ENCODE measurements at places on chromosomes 2 and 18.

- DNase-seq: no peak
Observed at GRCh38 chr2:160054984-160055725, 7.3 kb downstream of the PLA2R1 start.

DNA sequence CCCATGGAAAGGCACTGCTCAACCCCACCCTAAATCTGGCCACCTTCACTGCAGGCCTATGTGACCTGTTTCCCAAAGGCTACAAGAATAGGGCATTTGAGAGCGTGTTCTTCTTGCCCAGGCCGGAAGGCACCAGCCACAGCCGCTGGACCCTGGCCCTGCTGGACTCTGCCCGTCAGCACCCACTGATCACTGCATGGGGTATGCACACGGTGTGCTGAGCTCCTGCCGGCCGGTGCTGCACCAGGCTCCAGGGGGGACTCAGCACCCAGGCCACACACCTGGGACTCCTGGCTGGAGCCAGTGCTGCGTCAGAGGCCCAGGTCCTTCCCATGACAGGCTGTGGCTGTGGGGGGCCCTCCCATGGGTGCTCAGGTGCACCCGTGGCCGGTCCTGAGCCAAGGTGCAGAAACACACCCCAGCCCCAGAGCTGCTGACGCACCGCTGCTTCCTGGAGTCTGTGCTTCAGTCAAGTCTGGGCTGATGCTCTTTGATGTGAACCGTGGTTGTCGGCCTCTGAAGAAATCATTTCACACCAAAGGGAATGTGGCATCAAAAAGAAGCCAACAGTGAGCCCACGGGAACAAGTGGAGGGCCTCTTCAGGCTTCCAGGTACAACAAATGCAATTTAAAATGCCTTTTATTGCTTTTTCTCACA lies 6.5 kb downstream of the KCNG2 start:
- DNase-seq: no peak

DNA sequence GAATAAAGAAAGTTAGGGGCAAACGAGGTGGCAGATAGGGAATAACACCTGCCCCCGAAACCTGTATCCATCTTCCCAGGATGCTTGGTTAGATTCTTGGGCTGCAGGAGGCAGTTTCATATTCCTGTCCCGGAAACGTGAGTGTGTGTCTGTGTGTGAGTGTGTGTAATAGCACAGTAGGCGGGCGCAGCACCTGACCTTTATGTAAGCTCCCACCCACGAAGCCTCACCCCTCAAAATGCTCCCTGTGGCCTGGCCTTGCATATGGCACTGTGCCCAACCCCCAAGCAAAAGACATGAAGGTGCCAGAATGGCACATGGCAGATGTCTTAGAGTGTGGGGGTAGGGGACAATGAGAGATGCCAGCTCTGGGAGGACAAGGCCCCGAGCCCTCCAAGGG lies 48.9 kb downstream of the EFR3B start:
- DNase-seq: no peak

- no peak for DNase-seq
Observed at GRCh38 chr18:3054780-3055179, 41.8 kb upstream of the LPIN2 start.

GRCh38 chr2:223601932-223602666 lies at the start of gene SCG2:
TSS of gene SCG2 (minus strand) at chr2:223602361. CDS start at chr2:223599282, 3,079 bp downstream.
- no peak for DNase-seq

DNA sequence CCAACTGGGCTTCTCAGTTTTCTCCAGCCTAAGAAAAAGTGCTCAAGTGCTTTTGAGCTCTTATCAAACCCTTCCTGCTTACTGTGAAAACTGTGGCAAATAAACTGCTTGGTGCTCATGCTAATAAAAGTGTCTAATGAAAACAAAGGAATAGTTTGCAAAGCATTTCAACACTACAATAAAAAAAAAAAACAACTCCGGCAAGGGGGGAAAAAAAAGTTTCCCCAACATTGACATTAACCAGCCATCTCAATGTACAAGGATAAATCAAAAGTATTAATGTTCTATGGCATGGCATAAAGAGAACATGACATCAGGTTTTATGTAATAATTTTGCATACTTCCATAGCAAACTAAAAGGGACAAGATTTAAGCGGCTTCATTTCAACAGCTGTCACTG lies 14.7 kb upstream of the STPG4 start:
- DNase-seq: no peak

DNA sequence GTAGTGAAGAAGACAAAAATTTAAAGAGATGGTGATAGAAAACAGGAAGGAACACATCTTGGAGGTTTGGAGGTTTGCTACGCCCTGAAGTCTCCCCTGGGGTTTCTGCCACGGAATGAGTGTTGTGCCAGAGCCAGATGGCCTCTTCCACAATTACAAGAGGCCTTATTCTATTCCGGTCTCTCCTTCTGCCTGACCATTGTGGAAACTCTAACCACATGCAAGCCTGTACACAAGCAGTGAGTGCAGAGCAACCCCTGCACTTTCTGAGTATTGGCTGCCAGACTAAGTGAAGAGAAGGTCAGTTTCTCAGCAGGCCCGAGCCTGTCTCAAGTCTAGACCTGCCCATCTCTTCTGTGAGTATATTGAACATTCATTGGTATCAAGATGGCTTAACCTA lies 22.7 kb upstream of the MYO1B start:
- no peak for DNase-seq

DNA sequence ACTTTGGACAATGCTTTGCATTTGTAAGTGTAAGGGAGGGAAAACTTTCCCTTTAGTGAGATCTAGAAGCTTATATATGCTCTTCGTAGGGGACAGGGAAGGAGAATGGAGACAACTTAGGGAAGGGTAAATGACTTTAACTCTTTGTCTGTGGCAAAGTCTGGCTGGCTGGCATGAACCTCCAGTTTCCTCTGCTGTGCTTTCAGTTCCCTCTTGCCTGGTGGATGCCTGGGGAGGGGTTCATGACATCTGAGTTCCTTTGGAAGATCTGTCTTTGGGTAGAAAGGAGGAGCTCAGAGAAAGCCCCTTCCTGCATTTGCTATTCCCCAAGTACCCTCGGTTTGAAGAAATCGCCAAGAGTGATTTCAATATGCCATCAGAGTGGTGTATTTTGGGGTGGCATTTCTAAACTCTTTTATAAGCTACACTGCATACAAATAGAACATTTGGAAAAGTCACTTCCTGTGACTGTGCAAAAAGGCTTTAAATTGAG lies 143.6 kb downstream of the VAPA start:
- no peak for DNase-seq

GRCh38 chr2:191020742-191021381 lies 6.9 kb upstream of the STAT1 start:
- peak; percentile 36 for DNase-seq

DNA sequence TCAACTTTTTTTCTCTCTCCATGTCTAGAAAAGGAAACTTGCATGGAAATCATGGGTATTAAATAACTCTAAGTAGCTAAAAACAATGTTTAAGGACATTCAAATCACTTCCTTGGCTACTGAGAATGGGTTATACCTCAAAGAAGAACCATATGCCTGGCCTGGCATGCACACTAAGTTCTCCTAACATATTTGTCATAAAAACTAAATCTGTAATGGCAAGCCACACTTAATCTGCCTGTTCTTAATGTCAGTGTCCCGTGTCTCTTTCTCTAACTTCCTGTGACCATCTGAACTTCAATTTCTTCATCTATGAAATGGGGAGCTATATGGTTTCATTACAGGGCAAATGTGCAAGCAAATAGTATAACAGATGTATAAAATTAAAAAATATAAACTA lies 11.1 kb downstream of the PDE1A start:
- no peak for DNase-seq

GRCh38 chr2:17649026-17649425 lies 104.6 kb downstream of the SMC6 start:
- DNase-seq: no peak

- no peak for DNase-seq
Observed at GRCh38 chr18:22564036-22564435, 146.3 kb upstream of the CTAGE1 start.

- no peak for DNase-seq
Observed at GRCh38 chr2:167924556-167924955, 322.8 kb downstream of the STK39 start.

DNA sequence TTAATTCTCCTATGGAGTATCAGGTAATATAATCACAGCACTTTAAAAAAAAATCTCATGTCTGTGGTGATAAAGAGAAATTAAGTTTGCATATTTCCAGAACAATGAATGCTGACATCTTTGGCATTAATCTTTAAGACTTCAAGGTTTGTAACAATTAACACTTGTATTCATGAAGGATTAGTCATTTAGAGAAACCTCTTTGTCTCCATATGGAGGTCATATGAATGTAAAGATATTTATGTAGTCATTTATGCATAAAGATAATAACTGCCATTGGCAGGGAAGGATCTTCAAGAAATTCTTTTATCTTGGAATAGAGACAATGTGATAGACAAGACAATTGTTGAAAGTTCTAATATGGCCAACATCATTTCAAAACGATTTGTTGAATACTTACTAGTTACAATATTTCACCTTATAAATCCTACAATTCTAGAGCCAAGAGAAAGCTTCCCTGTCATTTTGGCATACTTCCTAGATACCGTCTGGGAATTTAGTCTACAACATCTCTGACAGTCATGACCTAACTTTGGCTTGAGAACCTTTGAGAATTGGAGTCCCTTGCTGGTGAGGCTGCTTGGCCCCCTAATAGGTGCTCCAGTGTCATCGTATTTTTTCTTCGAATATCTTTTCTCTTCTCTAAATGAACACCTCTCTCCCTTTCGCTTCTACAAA lies 33.6 kb downstream of the RASGRP3 start:
- no peak for DNase-seq

DNA sequence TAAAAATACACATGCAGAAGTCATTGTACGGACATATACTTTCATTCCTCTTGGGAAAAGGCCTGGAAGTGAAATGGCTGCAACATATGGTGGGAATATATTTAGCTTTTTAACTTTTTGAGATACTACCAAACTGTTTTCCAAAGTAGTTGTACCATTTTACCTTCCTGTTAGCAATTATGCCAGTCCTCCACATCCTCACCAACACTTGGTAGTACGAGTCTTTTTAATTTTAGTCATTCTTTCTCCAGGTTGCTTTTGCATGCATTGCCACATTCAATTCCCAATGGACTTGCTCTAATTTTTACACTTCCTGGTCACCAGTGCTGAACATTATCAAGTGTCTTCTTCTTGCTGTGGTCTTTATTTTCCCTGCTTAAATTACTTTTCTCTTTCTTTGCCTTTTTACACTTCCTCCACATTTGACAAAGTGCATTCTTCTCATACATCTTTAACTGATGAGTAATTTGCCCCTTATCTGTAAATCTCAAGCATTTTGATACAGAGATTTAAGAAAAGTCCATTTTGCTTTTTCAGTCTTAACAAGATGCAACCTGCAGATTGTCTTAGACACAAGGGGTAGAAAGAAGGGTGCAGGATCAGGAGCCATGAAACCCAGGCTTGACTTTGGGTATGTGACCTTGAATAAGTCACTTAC lies 14.5 kb downstream of the VIT start:
- no peak for DNase-seq

GRCh38 chr2:48767330-48767729 lies 11.8 kb upstream of the LHCGR start:
- no peak for DNase-seq

- no peak for DNase-seq
Observed at GRCh38 chr18:3179430-3180089, 40.2 kb downstream of the MYOM1 start.

GRCh38 chr2:188977317-188977716 lies 3.1 kb downstream of the COL3A1 start:
- no peak for DNase-seq

DNA sequence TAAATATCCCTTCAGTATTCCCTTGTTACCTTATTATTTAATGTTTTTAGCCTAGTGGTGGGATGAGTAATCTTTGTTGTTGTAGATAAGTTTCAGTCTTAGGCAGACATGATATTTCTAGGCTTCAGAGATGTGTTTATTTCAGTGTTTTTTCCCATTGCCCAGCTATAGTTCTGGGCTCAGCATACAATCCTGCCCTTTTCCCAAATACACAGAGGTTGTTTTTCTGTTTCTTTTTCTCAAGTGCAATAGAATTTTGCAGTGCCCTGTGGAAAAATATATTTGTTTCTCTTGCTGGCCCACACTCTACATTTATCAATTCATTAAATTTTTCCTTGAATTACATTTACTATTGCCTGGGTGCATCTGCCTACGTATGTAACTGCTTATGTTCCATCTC lies 321.8 kb downstream of the KCNJ3 start:
- DNase-seq: no peak

DNA sequence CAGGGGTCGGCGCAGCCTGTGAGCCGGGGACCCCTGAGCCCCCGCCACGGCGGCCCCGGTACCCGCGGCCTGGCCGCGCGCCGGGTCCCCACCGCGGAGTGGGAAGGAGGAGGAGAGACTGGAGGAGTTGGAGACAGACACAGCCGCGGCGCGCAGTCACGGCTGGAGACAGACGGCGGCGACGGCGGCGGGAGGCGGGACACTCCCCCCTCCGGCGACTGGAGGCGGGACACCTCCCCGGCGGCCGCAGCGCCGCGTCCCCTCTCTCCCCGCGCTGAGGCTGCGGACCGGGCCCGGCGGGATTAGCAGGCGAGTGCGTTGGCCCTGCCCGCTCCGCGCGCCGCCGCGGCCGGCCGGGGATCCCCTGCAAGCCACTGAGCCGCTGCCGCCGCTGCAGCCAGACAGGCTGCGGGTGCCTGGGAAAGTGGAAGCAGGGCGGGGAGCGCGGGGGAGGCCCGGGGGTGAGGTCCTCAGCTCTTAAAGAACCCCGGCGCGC lies 1.0 kb upstream of the LDLRAD4 start:
- no peak for DNase-seq

GRCh38 chr18:11544060-11544633 lies 65.2 kb upstream of the SLC35G4 start:
- DNase-seq: no peak

GRCh38 chr18:11040823-11041656 lies 108.3 kb downstream of the PIEZO2 start:
- no peak for DNase-seq

DNA sequence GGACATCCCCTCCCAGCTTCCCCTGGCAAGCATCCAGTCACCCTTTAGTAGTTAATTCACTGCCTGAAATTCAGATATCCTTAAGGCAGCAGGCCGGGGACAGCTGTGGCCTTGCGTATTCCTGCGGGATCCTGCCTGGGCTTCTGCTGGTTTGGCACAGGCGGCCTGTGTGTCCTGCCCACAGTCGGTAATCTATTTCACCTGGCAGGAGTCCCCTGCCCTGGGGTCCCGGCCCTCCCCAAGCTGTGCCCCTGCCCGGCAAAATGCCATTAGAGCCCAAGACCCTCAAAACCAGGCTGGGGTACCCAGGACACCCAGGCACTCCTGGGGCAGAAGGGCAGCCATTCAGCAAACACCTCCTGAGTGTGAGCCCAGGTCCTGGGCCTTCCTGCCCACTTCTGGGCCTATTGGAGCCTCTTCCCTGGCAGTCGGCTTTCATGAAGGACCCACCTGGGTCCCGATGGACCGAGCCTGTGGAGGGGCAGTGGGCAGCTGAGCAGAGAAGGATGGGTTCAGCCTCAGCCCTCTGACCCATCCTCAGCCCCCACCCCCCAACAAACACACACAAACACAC lies 11.6 kb downstream of the CROCC2 start:
- DNase-seq: no peak

Data from activated CD4-positive, CD25-positive, alpha-beta regulatory T cell treated with anti-CD3 and anti-CD28 coated beads, Interleukin-2, amount 50 U/mL, for 16 hours (primary cell).